Activated CD8-positive, alpha-beta memory T cell treated with anti-CD3 and anti-CD28 coated beads for 1 hour (primary cell): ENCODE measurements at places on chromosomes 12 and 14.

DNA sequence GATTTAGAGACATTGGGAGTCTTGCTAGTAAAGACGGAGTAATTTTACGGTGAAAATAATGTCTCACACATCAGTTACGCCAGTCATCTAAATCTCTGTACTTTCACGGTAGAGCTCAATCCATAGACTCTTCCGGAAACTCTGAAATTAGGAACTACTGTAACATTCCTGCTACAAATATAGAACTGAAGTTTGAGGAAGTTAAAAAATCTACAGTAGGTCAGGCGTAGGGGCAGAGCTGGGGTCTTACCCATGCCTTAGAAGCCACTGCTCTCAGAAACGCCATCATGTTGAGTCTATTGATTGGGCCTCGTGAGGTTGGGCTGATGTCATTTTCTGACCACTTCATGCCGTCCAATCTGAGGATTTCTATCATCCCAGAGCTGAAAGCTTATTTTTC is 1029.8 kb upstream of the TMEM132C start:
- no peak for DNase-seq

- DNase-seq, result no peak
Observed at GRCh38 chr14:71588576-71589215, 343.5 kb upstream of the RGS6 start.

- DNase-seq, result no peak
Observed at GRCh38 chr14:34120185-34120977, 169.5 kb upstream of the EGLN3 start.

DNA sequence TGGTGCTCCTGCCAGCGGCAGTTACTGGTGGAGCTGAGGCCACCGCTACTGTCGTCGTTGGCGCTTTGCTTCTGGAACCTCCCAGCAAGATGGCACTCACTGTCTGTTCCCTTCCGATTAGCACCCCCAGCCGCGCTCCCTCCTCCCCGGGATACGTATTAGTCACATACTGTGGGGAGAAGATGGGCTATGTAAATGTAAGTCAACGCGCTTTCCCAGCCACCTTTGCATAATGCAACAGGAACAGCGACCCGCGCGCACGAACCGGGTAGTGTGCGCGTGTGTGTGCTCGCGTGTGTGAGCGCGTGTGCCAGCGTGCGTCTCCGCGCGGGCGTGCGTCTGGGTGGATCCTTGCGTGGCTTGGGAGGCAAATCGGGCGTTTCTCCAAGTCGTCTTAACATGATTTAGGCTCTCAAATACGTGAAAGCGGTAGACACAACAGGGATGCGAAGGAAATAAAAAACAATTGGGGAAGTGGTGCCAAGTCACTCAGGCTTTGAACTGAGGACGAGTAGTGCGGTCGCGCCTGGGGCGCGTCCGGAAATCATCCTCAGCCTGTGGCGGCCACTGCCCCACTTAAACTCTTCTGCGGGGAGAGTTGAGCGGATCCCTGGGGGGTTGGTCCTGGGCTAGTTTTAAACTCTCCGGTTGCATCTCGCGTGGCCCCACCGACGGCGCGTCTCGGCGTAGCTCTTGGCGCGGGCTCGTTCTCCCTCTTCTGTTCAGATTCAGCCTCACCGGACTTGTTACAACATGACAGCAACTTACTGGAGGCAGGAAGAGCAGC is 1.8 kb downstream of the FLRT2 start:
- DNase-seq, result no peak

GRCh38 chr14:101426466-101426865 is 134.8 kb upstream of the DIO3 start:
- no peak for DNase-seq

- DNase-seq, result no peak
Observed at GRCh38 chr12:13273850-13274249, 77.3 kb downstream of the EMP1 start.

DNA sequence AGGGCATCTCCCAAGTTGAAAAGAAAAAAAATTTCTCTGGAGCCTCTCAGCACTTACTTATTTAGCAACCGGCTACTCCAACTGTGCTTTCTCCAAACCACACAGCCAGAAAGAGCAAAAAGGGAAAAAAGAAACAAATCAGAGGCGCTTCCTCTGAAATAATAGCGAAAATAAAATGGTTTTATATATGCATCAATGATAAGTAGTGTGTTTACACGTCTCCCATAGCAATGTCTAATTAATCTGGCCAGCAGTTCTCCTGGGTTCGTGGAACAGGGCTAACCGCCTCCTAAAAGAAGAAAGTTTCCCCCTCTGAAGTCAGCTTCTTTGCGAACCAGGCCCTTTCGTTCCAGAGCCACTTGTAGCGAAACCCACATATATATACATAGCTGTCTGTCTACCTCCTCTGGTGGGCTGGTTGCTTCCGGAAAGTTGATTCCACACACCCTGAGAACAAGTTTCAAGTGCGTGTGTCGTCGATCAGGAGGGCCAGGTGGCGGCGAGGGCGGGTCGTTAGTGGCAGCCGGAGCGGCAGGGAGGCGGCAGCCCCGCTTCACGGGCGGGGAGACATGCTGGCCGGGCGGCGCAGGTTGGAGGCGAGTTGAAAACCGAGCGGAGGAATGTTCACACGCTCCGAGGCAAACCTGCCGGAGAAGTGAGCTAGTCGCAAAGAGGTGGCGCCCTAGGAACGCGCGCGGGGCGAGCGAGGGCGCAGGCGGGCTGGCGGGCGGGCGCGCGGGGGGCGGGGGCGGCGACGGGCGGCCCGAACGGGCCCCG is 2.7 kb downstream of the PTHLH start:
- peak; percentile 12 for DNase-seq
